ENCODE measurements at places on chromosomes 4 and X. TPM values are rescaled to one million over a fixed set of nuclear protein-coding genes. Genes with fewer than 3 reads are reported as not detected.

DNA sequence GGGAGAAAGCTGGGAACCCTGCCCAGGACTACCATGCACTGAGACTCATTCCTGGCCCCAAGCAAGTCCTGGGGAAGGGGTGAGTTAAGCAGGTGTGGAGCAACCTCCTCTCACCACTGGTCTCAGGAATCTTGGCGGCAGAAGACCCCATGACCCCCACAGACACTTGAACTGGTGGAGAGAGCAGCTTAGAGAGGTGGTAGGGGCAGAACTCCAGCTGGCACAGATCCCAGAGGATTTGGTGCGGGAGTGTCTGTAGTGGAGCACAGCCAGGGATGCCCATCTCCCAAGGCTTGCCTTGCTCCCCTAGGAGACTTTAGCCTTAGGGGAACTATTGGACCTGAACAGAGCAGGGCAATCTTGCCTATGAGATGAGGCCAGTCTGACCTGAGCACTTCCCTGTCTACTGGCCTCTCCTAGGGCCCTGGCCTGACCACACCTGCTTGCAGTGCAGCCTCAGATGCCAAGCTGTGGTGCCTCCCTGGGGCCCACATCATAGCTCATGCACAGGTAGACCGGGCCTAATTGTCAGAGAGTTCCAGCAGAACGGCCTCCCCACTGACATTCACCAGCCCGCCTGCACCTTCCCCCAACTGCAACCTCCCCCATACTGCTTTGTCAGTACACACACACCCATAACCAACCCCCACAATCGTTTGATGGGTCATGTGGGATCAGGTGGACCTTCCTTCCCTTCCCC, 78.0 kb downstream of the NAA11 start:
- H3K36me3 ChIP-seq, result no peaks in the 10 kb centered on the region
- H3K4me3 ChIP-seq, result no peak overlapping the region
- no peak for DNase-seq

DNA sequence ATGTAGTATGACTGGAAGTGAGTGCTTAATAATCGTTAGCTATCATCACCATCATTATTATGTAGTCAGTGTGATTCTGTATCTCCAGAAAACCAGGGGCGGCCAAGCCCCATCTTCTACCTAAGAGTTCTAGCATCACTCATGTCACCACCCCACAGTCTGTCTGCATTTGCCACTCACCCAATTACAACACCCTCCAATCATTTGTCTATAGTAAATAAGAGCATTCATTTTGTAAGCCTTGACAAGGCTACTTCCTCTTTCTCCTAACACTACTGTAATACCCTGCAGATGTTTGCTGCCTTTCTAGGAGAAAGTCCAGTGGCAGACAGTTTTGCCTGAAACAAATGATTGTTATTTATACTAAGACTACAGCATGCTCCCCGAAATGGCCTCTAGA, 15.8 kb upstream of the IL21 start:
- no peak overlapping the region for H3K4me3 ChIP-seq
- H3K27me3 ChIP-seq, result peaks cover 13% of the 10 kb centered on the region
- DNase-seq, result no peak
- H3K27ac ChIP-seq, result no peak overlapping the region
- peaks cover 3% of the 10 kb centered on the region for H3K4me1 ChIP-seq

DNA sequence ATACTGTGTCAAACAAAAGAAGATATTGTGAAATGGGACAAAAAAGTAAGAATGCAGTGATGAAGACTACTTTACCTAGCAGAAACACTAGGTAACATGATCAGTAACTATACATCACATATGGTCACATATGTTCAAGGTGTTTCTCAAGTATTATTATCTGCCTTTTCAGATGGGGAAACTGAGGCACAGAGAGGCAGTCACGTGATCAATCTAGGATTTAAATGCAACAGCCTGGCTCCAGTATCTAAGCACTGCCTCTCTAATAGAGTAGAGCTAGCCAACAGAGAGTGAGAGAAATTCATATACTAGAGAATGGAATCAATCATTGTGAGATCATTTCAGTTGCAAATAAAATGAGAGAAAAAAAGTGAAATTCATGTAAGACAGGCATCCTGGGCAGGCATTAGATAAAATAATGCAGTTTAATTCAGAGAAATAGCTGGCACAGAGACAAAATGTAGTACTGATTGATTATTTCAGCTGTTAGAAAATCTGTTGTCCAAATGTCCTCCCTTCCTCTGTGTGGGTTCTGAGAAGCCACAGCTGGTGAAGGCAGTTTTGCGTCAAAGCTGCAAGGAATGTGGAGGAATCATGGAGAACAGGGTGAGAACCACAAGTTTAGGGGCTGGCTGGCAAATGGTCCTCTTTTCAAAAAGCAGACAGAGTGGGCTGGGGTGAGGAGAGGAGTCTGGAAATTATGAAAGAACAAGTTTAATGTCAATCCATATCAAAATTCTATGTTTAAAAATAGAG, 26.0 kb downstream of the SMIM43 start:
- no peaks in the 10 kb centered on the region for H3K4me1 ChIP-seq
- DNase-seq, result no peak
- peaks cover 15% of the 10 kb centered on the region for H3K27me3 ChIP-seq
- no peak overlapping the region for H3K4me3 ChIP-seq
- H3K36me3 ChIP-seq, result no peaks in the 10 kb centered on the region
- no peak overlapping the region for H3K27ac ChIP-seq

Gene PLK4
- 35.5 TPM for total RNA-seq

All from activated naive CD8-positive, alpha-beta T cell treated with anti-CD3 and anti-CD28 coated beads, Interleukin-2, amount 10 ng/mL, durations not matched to agents 7 days and 5 days (primary cell).